ENCODE measurements at places on chromosomes 3 and 15.

- H3K4me1 ChIP-seq: no peaks in the 10 kb centered on the region
- no peak overlapping the region for H3K4me3 ChIP-seq
- H3K27me3 ChIP-seq: no peaks in the 10 kb centered on the region
- DNase-seq: no peak
- no peaks in the 10 kb centered on the region for H3K36me3 ChIP-seq
- no peak overlapping the region for H3K27ac ChIP-seq
Measured at GRCh38 chr3:181410870-181411269, 300.9 kb upstream of the SOX2 start.

GRCh38 chr3:189797103-189797750, 166.0 kb downstream of the TP63 start:
- no peaks in the 10 kb centered on the region for H3K27me3 ChIP-seq
- no peak for DNase-seq
- H3K4me3 ChIP-seq: no peak overlapping the region
- H3K4me1 ChIP-seq: no peaks in the 10 kb centered on the region
- no peaks in the 10 kb centered on the region for H3K36me3 ChIP-seq

DNA sequence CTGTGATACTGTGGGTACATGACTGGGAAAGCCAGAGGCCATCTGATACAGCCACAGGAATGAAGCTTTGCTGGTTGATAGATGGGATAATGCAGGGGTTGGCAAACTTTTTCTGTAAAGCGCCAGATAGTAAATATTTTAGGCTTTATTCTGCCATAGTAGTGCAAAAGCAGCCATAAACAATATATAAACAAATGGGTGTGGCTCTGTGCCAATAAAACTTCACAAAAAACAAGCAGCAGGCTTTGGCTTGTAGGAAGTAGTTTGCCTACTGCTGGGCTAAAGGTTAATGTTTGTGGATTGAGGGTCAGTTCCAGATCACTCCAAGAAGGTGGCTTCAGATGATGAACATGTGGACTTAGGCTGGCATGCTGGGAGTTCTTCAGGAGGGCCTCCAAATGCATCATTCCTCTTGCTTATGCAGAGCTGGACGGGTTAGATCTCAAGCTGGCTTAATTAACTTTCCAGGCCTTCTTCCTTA, 305.7 kb downstream of the RPLP1 start:
- no peaks in the 10 kb centered on the region for H3K36me3 ChIP-seq
- H3K4me3 ChIP-seq: peak overlapping the region; percentile 3
- no peak overlapping the region for H3K27ac ChIP-seq
- no peak for DNase-seq
- peaks cover 87% of the 10 kb centered on the region for H3K4me1 ChIP-seq

- no peak overlapping the region for H3K4me3 ChIP-seq
- no peaks in the 10 kb centered on the region for H3K4me1 ChIP-seq
Measured at GRCh38 chr15:65389226-65389625, 11.4 kb upstream of the IGDCC3 start.

GRCh38 chr3:34955680-34956079, 683.6 kb upstream of the ARPP21 start:
- H3K4me3 ChIP-seq: no peak overlapping the region
- H3K36me3 ChIP-seq: no peaks in the 10 kb centered on the region
- no peak for DNase-seq
- H3K4me1 ChIP-seq: peaks cover 29% of the 10 kb centered on the region
- H3K27ac ChIP-seq: no peak overlapping the region
